Stimulated activated CD8-positive, alpha-beta memory T cell treated with anti-CD3 and anti-CD28 coated beads, Interleukin-4, amount 100 ng/mL, for 1 hour (primary cell): ENCODE measurements at places on chromosomes 2 and 18.

GRCh38 chr2:223894968-223895367 lies 50.2 kb downstream of the WDFY1 start:
- no peak for DNase-seq

DNA sequence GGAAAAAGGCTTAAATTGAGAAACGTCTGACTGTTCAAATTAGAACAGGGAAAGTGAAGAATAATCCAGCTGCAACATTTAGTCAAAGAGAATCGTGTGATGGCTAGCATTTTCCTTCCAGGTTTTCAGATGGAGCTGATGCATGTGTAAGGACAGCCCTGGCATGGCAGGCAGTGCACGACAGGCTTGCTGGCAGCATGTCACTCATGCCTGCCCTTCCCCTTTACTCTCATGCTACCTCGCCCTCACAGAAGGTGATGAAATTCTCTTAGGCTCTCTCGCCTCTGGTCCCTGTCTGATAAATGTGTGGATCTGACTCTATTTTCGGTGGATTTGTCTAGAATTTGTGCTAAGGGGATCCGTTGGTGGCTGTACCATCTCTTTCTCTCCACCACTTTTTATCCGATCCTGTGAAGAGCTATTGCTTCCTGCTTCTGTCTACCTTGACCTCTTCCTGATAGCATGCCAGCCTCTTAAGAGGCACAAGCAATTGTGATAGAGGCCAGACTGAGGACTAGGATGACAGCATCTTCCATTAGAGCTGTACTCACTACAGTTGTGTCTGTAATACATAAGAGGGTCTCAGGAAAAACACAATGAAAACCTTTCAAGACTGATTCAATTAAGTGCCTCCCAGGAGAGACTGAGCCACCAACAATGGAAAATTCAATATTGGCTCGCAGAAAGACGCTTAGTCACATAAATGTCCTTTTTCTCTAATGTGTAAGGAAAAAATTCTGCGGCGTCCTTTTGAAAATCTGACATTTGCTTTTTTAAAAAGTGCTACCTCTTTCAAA lies 65.6 kb upstream of the NOSTRIN start:
- no peak for DNase-seq

DNA sequence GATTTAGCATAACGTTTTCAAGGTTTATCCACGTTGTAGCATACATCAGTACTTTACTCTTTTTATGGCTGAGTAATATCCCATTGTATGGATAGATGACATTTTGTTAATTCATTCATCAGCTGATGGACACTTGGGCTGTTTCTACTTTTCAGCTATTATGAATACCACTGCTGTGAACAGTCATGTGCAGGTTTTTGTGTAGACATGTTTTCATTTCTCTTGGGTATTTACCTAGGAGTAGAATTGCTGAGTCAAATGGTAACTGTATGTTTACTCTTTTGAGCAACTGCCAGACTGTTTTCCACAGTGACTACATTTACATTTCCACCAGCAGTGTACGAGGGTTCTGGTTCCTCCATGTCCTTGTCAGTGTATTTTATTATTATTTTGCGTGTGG lies 33.9 kb downstream of the COX7A2L start:
- DNase-seq: no peak

DNA sequence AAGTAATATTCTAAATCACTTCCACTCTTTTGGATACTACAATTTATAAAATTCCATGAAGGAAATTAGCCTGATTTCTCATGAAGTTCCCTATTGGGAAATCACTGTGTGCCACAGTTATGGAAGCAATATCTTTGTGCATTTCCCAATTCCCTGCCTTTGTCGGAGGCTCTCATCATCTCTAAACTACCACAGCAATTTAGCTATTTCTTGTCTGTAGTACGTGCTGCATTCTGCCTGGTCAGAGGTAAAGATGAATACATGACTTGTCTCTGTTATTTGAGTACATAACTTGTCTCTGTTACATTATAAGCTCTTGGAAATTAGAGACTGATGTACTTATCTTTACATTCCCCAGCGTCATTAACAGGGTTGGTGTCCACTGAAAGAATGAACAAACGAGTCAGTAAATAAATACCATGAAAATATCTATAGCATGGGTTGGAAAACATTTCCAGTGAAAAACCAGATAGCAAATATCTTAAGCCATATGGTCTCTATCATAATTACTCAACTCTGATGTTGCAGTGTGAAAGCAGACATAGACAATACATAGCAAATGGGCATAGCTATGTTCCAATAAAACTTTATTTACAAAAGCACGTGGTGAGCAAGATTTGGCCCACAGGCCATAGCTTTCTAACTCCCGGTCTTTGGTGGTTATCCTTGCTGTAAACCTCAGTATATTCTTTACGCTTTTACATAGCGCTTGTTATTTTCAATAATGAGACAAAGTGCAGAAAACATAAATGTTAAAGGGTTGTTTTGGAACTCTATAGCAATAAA lies 78.8 kb downstream of the BCL2 start:
- no peak for DNase-seq

DNA sequence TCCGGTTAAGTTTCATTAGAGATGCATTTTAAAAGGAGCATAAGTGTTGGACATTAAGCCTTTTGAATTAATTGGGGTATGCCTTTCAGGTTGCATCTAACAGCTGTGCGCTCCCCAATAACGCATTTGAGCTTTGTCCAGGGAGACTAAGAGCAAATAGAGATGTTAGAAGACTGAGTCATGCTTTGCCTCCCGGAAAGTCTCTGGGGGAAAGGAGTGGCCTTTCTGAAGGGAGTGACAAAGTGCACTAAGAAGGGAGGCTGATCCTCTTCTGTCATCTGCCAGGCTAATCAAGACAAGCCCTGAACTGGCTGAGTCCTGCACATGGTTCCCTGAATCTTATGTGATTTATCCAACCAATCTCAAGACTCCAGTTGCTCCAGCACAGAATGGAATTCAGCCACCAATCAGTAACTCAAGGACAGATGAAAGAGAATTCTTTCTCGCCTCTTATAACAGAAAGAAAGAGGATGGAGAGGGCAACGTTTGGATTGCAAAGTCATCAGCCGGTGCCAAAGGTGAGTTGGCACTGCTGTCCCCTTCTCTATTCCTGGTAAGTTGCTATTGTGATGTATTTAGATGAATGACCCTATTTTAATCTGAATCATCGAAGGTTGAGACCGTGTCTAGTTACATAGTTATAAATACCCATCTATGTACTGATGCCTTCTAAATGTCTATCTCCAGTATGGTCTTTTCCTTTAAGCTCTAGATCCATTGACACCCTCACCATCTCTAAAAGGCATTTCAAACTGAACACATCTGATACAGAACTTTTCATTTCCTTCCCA lies 12.1 kb downstream of the TTL start:
- no peak for DNase-seq

DNA sequence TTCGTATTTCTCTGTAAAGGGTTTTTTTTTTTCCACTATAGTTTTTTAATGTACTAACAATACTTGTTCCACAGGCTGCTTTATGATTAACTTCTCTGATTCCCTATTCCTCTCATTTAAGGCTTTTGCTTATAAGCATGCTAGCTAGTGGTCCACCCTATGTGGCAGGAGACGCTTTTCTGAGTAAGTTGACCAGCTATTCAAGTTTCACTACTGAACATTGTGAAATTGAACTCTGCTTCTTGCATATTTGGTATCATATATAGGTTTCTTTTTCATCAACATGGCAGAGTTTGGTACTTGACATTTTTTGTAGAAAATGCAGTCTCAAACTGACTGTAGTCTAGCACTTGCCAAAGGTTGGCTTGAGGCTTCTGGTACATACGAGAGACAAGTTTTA lies 74.2 kb downstream of the OTX1 start:
- DNase-seq: no peak

GRCh38 chr18:57469884-57470283 lies 34.7 kb downstream of the ONECUT2 start:
- DNase-seq: no peak

DNA sequence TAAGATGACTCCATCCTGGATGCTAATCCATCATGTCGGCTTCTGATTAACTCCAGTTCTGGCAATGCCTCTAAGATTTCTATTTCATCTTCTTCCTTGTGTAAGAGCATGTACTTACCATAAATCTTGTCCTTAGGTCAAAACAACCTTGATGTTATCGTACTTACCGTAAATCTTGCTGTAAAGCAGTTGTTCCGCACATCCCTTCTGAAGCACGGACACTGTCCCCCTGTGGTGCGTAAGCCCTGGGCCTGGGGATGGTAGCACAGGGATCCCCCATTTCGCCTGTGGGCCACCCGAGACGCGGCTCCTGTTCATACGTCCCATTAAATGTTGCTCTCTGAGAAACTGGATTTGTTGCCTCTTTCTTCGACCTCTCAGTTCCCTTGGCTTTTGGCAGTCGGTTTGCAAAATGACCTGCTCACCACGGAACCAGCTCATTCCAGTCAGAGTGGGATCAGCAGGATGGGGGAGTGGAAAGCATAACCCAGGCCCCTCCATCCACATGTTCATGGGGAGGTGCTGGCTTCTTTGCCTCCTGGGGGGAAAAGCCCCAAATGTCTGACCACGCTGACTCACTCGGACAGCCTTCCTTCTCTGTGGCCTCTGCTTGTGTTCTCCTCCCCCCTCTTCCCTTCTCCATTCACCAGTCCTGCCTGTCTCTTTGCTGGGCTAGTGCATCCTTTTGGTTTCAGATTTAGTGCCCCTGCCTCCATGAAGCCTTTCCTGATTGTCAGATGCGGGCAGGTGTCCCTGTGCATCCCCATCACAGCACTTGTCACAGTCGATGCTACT lies 49.9 kb downstream of the RAB31 start:
- DNase-seq: no peak

- DNase-seq: no peak
These were observed 518.9 kb upstream of the RAB6C start for GRCh38 chr2:129460299-129461198.

DNA sequence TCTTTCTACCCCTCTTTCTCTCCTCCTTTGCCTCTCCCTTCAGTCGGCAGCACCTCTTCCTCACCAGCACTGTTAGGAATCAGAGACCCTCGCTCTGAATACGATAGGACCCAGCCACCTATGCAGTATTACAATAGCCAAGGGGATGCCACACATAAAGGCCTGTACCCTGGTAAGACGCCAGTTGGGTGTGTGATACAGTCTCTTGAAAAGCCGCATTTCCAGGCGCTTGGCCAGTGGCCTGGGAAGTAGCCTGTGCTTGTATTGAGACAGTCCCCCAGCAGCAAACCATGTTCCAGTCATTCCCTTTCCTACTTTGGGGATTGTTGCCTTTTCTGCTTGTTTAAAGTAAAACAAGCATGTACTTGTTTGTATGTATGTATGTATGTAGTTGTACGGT lies 118.4 kb upstream of the DAPL1 start:
- DNase-seq: no peak

DNA sequence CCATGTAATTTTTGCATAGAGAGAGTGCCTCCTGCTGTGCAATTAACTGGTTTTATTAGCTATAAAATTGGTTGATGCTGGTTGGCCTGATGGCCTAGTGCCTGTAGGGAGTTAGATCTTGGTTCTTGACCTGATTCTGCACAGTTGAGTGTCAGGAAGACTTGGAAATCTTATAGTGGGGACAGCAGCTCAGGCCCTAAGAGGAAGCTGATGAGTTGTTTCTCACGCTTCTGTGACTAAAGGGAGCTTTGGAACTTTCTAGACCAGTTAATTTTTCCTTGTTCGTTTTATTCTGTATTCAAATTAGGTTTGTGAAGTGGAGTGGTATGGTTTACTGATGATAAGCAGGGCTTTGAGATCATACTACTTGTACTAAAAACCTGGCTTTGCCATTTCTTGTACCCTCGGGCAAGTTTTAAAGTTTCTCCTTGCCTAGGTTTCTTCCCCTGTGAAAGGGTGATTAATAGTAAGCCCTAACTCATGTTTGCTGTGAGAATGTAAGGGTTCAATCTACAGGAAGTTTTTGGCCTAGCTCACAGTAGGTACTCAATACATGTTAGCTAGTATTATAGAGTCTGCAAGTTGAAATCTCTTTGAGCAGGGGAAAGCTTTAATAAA lies 82.1 kb downstream of the MAP3K20 start:
- DNase-seq: no peak

DNA sequence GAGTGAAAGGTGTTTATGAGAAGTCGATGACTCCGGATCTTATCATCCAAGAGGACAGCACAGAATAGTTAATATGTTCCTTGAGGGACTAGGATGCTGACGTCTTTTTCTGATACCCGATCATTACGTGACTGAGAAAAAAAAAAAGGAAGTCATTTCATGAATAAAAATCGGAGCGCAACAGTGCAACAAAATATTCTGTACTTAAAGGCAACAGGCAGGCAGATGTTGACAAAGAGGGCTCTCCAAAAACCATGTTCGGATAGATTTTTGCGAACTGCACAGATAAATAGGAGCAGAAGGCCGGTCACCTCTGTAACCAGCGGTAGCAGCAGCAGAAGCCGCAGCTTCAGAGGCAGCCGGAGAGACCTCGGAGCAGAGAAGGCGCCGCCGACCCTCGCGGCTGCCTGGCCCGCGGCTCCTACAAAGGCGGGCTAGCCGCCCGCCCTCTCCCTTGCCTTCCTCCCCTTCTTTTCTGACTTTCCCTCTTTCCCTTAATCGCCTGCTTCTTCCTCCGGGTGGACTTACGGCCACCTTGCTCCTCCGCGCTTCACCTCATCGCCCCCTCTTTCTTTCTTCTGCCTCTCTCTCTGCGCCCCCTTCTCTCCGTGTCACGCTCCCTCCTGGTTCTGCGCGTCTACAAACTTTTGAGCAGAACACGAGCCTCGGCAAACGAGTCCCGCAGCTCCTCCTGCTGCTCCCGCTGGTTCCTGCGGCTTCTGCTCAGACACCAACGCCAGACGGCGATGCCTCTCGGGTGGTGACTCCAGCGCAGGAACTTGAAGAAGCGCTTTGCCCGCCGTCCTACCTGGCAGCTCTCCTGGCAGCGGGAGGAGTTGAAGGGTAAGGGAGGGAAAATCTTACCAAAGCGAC lies at the start of gene ADCYAP1:
Gene ADCYAP1 (plus strand): TSS at position 654 of the 873 bp plus-strand sequence. CDS start 516 bp downstream, outside the sequence.
- no peak for DNase-seq

- DNase-seq: no peak
These were observed 650 bp downstream of the LHCGR start for GRCh38 chr2:48754874-48755273.

DNA sequence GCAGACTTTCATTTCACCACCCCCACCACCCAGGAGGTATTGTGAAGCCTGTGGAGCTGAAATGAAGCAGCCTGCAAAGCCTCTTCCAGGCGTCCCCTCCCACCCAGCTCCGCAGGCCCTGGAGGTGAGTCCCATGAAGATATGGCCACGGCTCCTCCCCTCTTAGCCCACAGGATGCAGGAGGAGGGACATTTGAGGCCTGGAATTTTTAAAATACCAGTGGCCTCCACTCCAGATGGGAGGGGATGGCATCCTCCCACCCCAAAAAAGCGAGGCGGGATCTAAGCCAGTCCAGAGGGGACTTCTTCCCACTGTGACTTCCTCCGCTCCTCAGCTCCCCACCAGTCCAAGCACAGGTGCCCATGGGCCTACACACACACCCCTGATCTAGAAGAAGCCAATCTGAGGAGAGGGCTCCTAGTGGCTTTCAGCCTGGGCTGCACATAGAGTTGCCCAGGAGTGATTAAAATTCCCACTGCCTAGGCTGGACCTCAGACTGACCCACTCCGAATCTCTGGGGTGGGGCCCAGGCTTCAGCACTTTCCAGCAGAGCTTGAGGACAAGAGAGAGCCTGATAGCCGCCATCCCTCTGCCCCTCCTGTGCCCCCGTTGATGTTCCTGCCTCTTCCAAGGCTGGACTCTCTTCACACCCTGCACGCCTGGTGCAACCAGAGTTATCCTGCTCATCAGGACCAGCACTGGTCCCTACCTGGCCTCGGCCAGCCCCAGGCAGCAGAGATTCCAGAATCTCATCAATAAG lies 206.9 kb downstream of the TNS1 start:
- no peak for DNase-seq

GRCh38 chr18:32200766-32201165 lies 10.9 kb downstream of the MEP1B start:
- DNase-seq: no peak

GRCh38 chr2:53508667-53509066 lies 258.9 kb upstream of the CHAC2 start:
- DNase-seq: no peak
